ENCODE measurements at places on chromosomes 3 and 15. TPM values are rescaled to one million over a fixed set of nuclear protein-coding genes. Genes with fewer than 3 reads are reported as not detected.
A peak's percentile ranks its signal among the peaks of the same experiment; 100 is the strongest.

GRCh38 chr3:197718891-197719290 lies 17.8 kb downstream of the RUBCN start:
- peak; percentile 99 for DNase-seq

GRCh38 chr15:68819495-68820294 lies 1.0 kb downstream of the ANP32A start:
- peak; percentile 61 for DNase-seq

Gene LMCD1
- 4.5 TPM for total RNA-seq

DNA sequence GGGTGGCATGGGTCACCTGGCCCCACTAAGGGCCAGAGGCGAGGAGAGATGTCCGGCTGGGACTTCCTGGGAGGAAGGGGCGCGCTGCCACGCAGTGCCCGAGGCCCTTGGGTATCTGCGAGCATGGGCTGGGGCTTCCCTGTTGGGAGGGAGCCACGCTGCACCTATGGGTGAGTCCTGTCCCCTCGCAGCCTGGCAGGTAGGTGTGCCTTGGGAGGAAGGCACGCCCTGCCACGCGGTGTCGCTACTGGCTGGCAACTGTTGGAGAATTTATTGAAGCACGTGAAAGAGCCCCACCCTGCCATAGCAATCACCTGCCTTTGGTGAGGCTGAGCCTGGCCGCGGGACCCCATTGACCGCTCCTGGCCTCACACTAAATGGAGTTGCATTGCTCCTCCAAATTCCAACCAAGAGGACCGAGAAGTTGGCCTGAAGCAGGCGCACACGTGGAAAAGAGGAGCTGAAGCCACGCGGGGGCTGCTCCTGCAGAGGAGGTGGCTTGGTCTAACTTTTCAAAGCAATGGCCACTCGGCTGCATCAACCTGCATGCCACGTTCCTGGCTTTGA lies 134.2 kb downstream of the TJP1 start:
- no peak for DNase-seq

Gene SLC6A1
- under 0.01 TPM for total RNA-seq

DNA sequence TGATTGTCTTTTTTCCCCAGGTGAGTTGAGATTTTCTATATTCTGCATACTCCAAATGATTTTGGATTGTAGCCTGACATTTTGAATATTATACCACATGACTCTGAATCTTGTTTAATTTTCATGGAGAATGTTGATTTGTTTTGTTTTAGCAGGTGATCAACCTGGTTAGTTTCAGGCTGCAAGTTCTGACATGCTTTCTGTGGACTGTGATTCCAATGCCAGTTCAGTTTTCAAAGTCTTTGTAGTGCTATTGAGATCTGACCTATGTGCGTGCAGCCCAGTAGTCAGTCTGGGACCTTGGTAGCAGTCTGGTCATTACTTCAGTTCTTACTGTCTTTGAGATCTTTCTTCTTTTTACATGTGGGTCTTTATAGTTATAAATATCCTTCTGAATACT lies 18.6 kb upstream of the MTMR10 start:
- peak; percentile 55 for DNase-seq

- no peak for DNase-seq
Observed at GRCh38 chr15:65970937-65971740, 101.8 kb downstream of the RAB11A start.

- DNase-seq = no peak
Observed at GRCh38 chr3:100760377-100760776, 51.1 kb downstream of the TFG start.

DNA sequence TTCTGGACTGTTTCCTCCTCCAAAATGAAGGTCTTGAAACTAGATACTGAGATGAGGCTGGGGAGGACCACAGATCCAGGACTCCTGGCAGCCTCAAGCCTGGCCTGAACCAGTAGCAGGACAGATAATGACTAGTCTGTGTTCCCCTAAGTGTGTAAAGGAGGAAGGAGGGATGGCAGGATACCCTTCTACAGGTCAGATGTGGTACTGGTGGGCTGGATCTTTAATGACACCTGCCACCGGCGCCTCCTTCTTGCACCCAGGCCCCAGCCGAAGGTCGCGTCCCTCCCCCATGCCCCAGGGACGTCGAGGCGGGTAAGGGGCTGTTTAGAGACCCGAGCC lies 556 bp downstream of the USP19 start:
- DNase-seq = no peak

GRCh38 chr3:181886676-181887075 lies 175.0 kb downstream of the SOX2 start:
- DNase-seq = peak; percentile 73

GRCh38 chr3:2656806-2657777 lies 453.1 kb downstream of the IL5RA start:
- DNase-seq = no peak

GRCh38 chr3:54877730-54878129 lies 50.1 kb downstream of the LRTM1 start:
- DNase-seq = no peak

GRCh38 chr3:94076055-94076454 lies 13.2 kb downstream of the NSUN3 start:
- peak; percentile 49 for DNase-seq

Gene SLC24A1
- total RNA-seq = 12.0 TPM

DNA sequence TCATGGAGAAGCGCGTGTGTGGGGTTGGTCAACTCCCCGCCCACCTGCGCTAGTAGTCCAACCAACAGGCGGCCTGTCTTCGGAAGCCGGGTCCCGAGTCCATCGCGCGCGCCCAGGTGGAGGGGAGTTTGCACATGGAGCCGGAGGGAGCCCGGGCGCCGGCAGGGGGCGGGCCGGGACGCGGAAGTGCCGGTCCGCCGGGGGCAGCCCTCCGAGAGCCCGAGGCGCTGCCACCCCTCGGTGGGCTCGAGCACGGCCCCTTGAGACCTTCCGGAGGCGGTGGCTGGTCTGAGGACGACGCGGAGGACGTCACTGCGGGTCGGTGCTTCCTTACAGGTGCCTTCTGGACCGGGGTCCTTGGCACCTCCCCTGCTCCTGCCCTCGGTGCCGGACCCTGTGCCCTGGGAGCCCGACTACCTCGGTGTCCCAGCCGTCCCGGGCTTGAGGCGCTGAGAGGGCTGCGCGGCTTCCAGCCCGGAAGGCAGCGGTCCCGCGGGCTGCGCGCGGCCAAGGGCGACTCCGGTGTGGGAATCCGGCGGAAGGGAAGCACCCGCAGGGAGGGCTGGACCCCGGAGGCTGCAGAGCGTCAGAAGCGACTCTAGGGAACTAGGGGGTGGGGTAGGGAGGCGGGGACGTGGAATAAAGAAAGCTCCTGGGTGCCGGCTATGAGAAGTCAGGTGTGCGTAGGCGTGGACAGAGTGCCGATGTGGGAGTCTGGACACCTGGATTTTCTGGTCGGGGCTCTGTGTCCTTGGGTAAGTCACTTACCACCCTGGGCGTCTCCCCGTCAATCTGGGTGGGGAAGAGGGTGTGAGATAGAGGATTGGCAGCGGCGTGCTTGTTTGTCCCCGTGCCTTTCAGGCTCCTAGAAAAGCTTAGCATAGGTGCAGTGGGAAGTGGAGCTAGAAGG lies 212.3 kb downstream of the FGF12 start:
- DNase-seq = no peak

- no peak for DNase-seq
Observed at GRCh38 chr15:31300208-31300661, 26.4 kb upstream of the KLF13 start.

- no peak for DNase-seq
Observed at GRCh38 chr15:38685686-38686339, 121.2 kb upstream of the RASGRP1 start.

Gene DUSP7
- total RNA-seq = 167 TPM

Gene MUC13
- total RNA-seq = not detected

Gene GREM1
- not detected for total RNA-seq

Gene SHC4
- total RNA-seq = 23.8 TPM

- peak; percentile 12 for DNase-seq
Observed at GRCh38 chr3:42723219-42723618, 20.6 kb upstream of the HHATL start.

DNA sequence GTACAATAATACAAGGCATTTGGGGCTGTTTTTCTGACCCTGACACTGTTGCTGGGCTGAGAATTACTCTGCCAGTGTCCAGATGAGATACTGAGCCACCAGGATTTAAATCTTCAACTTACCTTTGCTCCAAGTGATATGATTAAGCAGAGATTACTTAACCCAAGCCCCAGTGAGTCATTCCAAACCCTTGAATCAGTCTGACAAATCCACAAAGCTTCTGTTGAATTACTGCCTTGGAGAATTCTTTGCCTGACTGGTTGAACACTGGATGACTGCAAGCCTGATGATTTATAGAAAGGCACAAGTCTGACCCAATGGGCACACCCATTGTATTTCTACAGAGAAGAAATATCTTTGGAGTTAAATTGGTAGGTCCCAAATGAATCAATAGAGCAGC lies 88.2 kb upstream of the TSC22D2 start:
- DNase-seq = peak; percentile 98

Gene CASR
- not detected for total RNA-seq

DNA sequence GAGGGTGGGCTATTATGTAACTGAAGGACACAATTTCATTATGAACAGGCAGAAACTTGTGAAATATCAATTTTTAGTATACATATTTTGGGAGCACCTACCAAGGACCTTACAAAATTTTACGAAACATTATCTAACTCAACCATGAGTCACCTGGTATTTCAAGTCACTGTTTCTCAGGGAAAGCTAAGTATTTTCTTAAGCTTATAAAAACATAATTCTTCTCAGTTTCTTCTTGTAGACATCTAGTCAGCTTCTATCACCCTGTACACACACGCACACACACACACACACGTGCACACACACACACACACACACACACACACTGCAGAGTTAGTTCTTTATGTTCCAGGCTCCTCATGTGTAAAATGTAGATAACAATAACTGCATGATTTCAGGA lies 658.3 kb downstream of the TUSC7 start:
- DNase-seq = no peak

Gene CTXN2
- not detected for total RNA-seq

DNA sequence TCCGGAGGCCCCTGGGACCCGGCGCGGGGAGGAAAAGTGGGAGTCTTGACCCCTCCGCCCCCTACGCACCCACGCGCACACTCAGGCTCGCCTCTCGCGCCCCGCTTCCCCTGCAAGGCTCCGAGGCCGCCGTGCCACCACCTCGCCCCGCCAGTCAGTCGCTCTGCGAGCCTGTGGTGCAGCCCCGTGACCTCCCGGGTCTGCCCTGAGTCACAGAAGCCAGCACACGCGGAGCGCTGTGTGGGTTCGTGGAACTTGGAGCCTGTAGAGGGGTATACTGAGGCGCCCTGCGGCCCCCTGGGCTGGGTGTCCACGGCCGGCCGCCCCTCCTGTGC lies 380 bp upstream of the ALS2CL start:
- no peak for DNase-seq

Gene LDHAL6B
- total RNA-seq = not detected

Gene RAB11A
- total RNA-seq = 215 TPM

Gene CLDN16
- total RNA-seq = 0.33 TPM

DNA sequence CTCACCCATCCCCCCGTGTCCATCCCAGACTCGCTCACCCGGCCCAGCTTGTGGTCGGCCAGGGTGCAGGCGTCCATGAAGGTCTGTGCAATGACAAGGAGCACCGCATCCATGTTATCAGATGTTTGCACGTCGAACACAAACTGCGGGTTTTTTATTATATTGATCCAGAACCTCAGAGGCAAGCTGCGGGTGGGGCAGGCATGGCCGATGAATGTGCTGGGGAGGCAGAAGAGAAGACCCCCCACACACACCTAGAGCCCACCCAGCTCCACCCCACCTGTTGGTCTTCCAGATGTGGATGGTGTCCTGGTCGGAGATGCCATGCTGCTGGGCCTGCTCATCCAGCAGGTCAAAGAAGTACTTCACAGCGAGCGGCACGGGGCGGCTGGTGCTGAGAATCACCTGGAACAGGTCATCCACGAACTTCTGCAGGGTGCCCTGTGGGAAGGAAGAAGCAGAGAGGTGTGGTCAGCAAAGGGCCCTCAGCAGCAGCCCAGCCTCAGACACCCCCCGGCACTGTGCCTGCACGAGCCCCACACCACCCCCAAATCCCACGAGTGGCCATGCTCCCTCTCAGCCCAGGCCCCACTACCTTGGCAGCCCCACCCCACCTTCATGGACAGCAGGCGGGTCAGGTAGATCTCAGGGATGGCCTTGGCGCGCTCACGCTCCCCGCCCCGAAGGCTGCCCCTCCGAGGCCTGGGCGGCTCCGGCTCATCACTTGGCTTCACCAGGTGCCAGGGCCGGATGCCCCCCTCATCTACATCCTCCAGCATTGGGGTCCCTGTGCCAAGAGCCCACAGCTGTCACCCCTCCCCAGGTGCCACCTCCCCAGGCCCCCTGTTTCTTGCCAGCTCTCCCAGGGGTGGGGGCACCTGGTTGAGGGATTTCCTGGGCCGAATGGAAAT lies 20.3 kb downstream of the PLXNB1 start:
- DNase-seq = no peak

Gene ERICH6
- not detected for total RNA-seq

Measured in mammary epithelial cell (primary cell).